Activated T-cell treated with anti-CD3 and anti-CD28 coated beads, Interleukin-2, amount 50 U/mL, for 48 hours (primary cell): ENCODE measurements at places on chromosomes 1 and 21.
A peak's percentile ranks its signal among the peaks of the same experiment; 100 is the strongest.

GRCh38 chr1:23198373-23198772 is 18.9 kb downstream of the HTR1D start:
- DNase-seq: no peak

GRCh38 chr1:48181669-48182367 is 40.7 kb upstream of the SLC5A9 start:
- DNase-seq: no peak

DNA sequence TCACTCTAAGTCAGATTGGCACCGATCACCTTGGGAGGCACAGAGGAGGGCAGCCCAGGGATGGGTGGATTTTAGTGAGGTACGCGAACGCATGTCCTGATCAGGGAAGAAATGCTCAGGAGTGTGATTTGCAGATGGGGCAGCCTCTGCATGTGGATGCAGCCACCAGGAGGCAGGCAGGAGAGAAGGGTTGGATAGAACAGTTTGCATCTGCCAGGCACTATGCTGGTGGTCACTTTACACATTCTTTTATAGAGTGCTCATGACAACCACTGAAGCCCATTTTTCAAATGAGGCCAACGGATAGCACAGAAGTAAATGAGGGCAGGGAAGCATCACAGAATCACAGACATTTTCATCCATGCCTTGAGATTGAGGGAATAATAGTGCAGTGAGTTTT is 5.7 kb downstream of the LAMB3 start:
- no peak for DNase-seq

DNA sequence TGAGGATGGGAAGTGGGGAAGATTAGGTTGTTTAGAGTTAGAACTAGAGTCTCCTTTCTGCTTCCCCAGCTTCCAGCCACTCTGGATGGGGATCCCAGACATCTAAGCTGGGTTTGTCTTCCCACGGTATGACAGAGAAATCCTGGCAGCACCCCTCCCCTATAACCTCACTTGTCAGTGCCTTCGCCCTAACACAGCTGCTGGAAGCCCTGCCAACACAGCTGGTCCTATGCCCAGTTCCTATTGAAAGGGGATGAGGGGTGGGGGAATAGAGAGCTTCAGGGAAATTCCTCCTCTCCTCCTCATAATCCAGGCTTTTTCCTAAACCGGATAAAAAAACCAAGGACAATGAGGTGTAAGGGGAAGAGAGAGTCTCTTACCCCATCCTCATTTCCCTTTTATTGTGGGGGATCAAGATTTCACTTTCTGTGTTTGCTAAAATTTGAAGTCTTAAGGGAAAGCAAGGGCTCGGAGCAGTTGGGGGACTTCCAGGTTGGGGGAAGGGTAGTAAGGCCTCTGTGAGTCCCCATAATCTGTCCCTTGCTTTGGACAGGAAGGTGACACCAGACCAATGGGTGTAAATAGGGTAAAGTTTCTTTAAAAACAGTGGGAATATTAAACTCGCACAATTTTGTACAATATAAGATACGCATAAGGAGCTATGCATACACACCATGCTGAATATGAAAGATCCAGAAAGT is 590 bp downstream of the TMOD4 start:
- no peak for DNase-seq

GRCh38 chr1:96488777-96489176 is 232.8 kb upstream of the PTBP2 start:
- no peak for DNase-seq

DNA sequence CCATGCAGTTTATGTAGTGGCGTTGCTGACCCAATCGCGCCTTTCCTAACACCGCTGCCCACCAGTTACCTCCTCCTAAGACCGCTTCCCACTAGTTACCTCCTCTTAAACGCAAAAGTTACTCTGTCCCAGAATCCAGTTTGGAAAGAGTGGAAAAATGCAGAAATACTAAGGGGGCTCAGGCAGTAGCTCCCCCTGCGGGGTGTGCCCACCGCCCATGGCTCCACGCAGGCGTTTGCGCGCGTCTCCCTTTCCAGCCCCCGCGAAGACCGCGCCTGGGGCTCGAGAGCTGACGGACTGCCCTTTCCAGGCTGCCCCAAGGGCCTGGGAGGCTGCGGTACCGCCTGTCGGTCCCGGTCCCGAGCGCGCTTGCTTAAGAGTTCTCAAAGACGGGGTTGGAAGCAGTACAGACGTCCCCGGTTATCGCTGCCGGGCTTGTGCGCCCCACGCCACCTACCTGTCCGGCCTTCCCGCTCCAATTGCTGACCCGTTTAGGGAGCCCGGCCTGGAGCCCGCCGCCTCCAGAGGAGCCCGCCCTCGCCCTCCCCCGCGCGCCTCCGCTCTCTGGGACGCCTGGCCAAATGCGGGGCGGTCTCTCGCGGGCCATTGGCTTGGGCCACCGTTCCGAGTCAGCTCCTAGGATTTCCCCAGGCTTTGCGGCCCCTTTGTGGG is 414.1 kb upstream of the ESRRG start:
- DNase-seq: no peak

DNA sequence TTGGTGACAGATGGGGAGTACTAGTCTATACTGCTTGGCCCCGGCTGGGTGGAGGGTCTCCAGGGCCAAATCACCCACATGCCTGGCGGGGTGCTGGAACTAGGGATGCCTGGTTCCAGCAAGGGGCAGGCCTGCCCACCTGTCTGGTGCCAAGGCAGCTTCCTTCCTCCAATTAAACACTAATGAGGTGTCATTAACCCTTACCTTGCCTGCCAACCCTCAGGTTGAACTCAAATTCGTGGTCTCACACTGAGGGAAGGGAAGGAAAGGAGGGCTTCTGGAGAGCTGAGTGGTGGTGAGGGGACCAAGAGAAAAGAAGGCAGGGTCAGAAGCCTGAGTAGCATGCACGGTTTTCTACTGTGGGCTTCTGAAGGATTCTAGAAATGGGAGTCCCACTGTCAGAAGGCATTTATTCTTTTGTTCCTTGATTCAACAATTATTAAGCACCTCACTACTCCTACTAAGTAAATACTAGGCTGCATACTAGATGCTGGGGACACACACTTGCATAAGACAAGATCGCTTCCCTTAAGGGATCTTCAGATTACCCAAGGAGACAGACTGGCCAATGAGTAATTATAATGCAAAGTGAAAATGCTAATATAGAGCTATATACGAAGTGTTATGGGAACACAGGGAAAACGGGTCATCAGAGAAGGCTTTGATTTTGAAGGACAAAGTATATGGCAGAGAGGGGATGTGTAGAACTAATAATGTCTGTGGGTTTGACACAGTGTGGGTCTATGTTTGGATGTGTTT is 5.9 kb upstream of the EFNA3 start:
- no peak for DNase-seq

DNA sequence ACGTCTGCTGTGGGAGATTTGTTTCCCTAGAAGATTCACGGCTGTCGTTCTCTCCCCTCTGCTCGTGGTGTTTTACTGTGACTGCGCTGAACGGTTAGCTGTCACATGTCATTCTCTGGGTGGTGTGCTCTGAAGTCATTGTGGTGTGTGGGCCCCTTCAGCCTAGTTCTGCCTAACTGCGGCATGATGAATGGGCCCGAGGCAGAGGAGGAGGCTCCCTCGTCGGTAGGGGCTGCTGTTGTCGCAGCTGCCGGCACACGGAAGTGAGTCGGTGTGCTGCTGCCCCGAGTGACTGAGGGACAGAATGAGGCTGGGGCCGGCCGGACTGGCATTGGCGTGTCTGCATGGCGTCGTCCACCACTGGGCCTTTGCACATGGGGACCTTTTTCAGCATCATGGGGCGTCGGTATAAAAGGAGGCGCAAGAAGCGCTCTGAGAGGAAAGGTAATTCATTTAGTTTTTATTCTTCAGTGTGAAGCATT is 77.9 kb downstream of the ADARB1 start:
- peak; percentile 80 for DNase-seq

DNA sequence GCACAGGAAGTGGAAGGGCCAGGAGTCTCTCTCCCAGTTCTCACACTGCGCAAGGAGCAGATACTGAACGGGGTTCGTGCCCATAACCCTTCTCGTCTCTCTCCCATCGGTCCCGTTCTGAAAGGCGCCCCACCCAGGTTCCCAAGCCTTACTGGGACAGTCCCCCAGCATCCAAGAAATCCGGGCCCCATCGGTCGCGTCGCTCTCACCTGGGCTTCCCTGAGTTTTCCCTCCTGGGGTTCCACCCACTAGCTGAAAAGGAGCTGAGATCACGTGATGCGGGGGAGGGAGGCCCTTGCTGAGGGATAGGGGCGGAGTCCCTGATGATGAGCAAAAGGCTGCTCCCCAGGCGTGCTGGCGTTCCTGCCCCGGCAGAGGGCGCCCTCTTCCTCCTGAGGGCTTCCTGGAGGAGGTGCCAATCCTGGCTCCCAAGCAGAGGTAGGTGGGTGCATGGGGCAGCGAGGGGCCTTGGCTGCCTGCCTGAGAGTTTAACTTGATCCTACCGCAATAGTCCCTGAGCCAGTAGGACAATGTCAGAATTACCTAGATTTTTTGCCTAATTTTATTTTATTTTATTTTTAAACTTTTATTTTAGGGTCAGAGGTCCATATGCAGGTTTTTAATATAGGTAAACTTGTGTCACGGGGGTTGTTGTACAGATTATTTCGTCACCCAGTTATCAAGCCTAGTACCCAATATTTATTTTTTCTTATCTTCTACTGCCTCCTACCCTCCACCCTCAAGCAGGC is at the start of gene SPOCD1:
Gene SPOCD1 (minus strand): TSS at position 271 of the 749 bp plus-strand sequence. CDS start 689 bp downstream, outside the sequence.
- peak; percentile 97 for DNase-seq

DNA sequence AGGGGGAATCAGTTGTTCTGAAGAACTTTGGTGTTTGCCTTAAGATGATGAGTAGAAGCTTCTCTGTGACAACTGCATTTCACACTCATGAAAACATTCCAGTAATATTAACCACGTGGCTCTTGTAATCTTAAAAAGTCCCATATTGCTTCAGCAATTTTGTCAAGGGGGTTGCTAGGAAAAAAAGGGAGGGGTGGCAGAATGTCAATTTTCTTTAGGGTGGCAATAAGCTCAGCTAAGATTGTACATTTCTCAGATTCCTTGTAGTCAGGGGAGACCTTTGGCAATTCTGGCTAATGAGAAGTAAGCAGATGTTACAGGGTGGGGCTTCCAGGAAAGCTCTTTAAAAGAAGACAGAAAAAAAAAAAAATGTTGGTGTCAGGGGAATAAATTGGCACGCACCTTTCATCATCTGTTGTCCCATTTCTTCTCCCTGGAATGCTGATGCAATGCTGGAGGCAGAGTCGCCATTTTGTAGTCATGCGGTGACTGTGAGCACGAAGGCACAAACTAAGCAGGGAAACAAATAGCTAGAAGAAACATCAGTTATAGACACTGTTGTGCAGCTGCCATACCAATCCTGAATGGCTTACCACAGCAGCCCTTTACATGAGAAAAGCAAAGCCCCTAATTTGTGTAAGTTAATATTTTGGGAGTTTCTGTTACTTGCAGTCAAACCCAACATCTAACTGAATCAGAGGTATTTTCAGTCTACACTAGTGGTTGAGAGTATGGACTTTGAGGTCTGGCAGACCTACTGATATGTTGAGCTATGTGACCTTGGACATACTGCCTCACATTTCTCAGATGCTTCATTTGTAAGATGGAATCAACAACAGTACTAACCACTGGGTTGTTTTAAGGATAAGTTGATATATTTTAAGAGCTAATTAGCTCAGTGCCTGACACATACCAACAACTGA is 56.1 kb upstream of the MRPS6 start:
- DNase-seq: no peak

DNA sequence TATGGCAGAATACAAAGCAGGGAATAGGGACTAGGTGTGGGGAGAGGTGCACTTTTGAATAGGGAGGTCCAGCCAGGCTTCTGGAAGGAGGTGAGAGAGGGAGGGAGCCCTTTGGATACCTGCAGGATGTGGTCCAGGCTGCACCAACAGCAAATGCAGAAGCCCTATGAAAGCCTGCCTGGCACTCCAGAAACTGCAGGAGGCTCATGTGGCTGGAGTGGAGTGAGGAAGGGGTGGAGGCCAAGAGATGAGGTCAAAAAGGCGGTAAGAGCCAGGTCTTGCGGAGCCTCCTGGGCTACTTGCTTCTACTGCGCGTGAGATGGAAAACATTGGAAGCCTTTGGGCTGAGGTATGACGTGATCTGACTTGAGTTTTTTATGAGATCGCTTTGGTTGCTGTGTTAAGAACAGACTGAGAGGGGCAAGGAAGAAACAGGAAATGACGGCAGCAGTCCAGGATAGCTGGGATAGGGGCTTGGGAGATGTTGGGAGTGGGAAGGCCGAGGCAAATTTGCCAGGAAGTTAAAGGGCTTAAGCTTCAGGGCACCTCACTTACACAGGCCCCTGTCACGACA is 4.4 kb upstream of the BATF3 start:
- peak; percentile 22 for DNase-seq

- DNase-seq: no peak
Observed at GRCh38 chr1:69568421-69569174, 876 bp downstream of the LRRC7 start.

GRCh38 chr1:6421266-6421665 is 1.5 kb upstream of the HES2 start:
- no peak for DNase-seq

- peak; percentile 76 for DNase-seq
Observed at GRCh38 chr21:42193131-42193671, 25.7 kb upstream of the ABCG1 start.

DNA sequence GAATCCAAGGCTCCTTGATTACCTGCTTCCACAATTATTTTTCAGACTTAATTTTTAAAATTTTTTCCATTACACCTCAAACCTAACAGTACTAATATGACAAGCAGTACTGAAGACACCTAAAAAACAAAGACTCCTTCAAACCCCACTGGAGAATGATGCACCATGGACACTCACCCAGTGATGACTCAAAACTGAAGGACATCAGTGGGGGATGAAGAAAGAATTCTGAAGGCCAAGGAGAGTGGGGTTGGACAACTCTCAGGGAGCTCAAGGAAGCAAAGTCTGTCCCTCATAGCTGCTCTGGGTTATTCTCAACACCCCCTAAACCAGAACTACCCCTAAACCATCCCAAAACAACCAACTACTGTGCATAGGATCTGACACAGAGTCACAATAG is 2.4 kb upstream of the ARHGAP29 start:
- DNase-seq: no peak

- peak; percentile 22 for DNase-seq
Observed at GRCh38 chr1:236416165-236416564, 22.1 kb downstream of the EDARADD start.

DNA sequence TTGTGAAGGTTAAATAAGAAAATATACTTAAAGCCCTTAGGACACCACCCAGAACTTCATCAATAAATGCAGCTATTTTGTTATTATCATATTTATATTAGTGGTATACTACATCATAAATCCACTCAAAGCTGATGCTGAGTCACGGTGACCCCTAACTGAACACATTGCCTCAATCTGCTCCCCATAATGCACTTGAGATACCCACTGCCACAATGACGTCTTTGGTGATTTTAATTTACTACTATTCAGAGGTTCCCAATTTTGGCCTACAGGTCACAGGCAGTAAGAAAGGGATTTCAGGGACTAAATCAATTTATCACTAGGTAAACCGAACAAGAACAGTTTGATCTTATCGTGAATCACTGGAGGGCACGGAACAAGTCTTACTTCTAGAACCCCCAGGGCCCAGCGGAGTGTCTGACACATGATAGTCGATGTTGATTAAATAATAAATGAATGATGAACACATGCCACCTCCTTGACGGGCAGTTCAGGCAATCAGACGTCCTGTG is 493 bp upstream of the CHD1L start:
- DNase-seq: no peak
